Non-pigmented ciliary epithelial cell (primary cell): ENCODE measurements at places on chromosomes 12 and 14.

DNA sequence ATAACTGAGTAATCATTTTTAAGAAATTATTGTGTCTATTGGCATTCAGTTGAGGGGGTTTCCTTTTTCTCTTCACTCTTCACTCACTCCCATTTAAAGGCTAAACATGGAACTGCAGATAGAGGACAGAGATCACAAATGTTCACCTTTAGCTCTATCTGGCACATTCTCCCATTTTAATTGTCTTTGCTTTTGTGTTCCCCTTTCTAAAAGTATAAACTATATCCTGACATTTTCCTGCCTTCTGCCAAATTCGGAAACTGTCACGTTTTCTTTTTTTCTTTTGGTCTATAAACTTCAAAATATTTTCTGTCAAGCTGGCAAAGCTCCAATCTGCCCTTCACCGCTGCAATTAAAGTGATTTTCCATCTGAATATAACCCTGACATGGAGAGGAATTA is 219.8 kb upstream of the CDKN3 start:
- DNase-seq = no peak

GRCh38 chr14:91349481-91350074 is 68.0 kb downstream of the CCDC88C start:
- no peak for DNase-seq

GRCh38 chr12:2259369-2259768 is 206.6 kb downstream of the CACNA1C start:
- DNase-seq = no peak

- peak; percentile 18 for DNase-seq
Observed at GRCh38 chr12:112992541-112993398, 14.5 kb downstream of the OAS2 start.

DNA sequence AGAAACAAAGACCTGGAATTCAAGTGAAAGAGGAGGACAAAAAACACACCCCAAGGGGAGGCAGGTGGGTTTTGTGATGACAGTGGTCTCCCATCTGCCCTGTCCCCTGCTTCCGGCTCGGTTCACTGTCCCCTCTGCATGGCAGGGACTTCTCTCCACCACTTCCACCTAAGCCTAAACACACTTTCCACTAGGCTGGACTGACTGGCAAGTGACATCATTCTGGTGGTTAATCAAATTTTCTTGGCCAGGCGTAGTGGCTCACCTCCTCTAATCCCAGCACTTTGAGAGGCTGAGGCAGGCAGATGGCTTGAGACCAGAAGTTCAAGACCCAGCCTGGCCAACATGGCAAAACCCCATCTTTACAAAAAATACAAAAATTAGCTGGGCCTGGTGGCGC is 11.9 kb downstream of the PLEKHG6 start:
- no peak for DNase-seq

DNA sequence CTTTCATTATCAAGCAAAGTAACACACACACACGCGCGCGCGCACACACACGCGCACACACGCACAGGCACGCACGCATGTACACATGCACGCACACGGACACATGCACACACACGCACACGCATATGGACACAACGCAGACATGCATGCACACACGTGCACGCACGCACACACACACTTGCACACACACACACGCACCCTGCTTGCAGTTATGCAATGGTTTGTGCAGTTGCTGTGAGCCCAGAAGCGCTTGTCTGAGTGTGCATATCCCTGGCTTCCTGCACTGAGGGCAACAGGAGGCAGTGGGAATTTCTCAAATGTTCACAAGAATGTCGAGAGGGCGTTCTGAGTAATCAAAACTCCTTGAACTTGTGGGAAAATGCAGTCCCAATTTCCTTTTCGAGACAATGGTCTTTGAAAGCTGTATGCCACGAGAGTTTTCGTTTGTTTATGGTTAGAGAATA is 41.6 kb downstream of the NFKBIA start:
- no peak for DNase-seq

GRCh38 chr12:113086249-113087164 is 30.0 kb downstream of the DTX1 start:
- DNase-seq = no peak

- no peak for DNase-seq
Observed at GRCh38 chr12:11823593-11823992, 174.1 kb downstream of the ETV6 start.

DNA sequence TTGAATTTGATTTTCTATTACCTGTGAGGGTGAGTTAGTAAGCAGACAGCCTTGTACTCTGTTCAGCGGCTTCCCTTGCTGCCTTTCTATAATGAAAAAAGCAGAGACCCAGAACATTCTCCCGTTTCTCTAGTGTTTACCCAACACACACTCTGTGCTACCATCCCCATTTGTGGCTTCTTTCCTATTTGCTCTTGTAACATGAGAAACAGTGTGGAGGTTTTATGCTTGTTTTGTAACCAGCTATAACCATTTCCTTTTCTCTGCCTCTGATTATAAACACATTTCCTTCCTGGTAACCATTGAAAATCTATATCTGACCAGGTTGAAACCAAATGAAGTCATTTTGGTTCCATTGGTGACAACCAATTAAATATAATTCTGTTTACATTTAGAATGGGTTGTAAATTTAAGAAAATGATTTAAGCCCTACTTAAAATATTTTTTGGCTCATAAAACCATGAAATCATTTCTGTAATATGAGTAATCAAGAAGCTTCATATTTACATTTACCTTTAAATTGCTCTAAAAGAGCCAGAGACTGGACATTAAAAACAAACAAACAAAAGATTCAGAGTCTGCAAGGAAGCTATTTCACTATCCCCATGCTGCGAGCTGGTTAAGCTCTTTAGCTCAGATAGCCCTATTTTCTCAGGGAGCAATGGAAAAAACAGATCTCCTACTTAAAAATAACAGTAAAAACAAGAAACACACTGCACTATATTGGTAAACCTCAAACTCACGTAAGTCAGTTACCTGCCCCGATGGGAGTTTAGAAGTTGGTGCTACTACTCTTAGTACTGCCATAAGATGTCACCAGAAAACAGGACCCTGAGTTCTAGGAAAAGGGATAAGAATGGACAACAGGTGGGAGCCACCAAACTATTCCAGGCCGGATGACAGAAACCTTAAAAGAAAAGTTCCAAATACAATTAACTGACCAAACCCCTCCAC is 206.5 kb upstream of the EEA1 start:
- DNase-seq = no peak

- DNase-seq = no peak
Observed at GRCh38 chr12:91065396-91065795, 7.6 kb upstream of the KERA start.

GRCh38 chr14:69460093-69460701 is 24.3 kb upstream of the PLEKHD1 start:
- DNase-seq = peak; percentile 67

GRCh38 chr12:64824500-64825142 is at the start of gene TBC1D30:
TBC1D30 (plus strand) TSS chr12:64824647; CDS start chr12:64824880, 233 bp downstream.
- DNase-seq = no peak

DNA sequence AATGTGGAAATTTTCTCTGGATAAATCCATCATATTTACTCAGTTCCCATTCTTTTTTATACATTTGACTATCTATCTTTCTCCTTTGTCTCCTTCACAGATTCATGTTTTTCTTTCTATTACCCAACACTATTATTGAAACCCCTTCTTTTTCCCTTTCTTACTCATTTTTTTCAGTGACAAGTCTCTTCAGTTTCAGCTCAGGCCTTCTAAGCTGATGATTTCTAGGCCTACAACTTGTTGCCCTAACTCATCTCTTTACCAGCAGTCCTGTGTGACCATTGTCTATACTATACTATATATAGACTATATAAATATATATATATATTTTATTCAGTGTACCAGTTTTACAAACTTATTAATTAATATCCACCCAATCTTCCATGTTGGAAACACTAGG is 31.8 kb downstream of the SLC16A7 start:
- no peak for DNase-seq

DNA sequence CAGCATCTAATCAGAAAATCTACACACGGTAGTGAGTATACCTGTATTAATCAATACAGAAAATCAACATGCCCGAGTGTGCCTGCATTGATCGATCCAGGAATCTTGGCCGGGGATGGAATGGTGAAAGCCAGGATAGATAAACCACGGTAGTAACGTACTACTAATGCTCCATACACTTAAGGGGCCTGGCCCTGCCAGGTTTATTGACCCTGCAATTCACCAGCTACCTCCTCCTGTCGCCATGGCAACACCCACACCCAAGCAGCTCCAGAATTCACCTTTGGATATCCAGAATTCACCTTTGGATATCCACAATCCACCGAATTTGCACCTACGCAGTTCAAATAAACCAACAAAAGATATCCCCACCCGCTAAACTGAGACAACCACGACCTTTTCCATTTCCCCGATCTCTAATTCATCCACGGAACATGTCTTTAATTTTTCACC is 14.8 kb upstream of the CALM1 start:
- DNase-seq = no peak

GRCh38 chr12:106274012-106274411 is 26.2 kb upstream of the CKAP4 start:
- no peak for DNase-seq

GRCh38 chr12:65756956-65757511 is 67.2 kb upstream of the HMGA2 start:
- DNase-seq = no peak

- DNase-seq = no peak
Observed at GRCh38 chr14:100864960-100865681, 38.4 kb downstream of the RTL1 start.

- DNase-seq = peak; percentile 76
Observed at GRCh38 chr12:53561590-53561953, 54.3 kb upstream of the NPFF start.

DNA sequence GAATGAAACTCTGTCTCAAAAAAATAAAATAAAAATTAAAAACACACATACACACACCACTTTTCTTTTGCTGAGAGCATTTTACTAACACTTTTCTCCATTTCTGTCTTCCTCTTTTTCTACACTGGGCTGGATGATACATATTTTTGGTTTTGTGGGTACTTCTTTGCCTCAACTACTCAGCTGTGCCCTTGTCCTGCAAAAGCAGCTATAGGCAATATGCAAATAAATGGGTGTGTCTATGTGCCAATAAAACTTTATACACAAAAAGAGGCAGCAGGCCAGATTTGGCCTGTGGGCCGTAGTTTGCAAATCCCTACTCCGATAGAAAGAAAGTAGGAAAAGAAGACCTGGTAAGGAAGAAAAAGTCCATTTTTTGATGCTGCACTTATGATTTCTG is 6.5 kb downstream of the CLMN start:
- DNase-seq = no peak

GRCh38 chr12:117878605-117879004 is 90.2 kb downstream of the KSR2 start:
- no peak for DNase-seq

DNA sequence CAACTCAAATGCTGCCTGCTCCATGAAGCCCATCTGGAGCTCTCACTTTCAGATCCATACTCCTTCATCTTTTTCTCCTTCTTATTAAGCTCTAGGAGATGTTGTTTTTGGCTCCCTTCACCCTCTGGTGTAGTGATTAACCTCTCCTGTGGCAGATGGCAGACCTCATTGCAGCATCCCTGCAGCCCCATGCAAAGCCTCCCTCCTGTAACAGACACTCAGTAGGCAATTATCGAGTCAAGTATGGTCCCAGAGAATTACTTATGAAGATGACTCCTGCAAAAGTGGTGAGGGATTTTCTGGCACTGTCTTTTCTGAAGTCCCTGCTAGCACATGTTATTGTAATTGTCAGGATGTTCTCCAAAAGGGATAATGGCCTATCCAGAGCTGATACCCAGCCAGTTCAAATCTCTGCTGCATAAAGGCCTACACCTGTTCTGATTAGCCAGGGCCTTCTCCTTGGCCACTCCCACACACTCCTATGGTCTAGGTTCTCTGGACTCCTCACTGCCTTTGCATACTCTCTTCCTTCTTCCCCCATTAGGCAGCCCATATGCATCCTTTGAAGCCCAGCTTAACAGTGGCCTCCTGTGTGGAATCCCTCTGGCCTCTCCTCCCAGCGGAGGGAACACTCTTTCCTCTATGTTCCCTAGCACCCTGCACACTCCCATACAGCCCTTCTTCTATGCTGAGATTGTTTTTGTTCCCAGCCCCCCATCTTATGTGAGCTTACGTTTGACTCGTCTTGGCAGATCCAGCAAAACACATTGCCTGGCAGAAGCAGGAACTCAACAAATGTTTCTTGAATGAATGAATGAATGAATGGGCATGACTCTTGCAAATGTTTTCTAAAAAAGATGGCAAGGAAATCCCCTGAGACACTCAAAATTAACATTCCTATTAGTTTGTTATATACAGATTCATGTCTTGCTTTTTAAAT is 43.9 kb upstream of the MDM1 start:
- DNase-seq = no peak

- no peak for DNase-seq
Observed at GRCh38 chr14:85057221-85057620, 472.7 kb upstream of the FLRT2 start.

GRCh38 chr14:99230208-99231151 is 41.5 kb downstream of the BCL11B start:
- DNase-seq = no peak

DNA sequence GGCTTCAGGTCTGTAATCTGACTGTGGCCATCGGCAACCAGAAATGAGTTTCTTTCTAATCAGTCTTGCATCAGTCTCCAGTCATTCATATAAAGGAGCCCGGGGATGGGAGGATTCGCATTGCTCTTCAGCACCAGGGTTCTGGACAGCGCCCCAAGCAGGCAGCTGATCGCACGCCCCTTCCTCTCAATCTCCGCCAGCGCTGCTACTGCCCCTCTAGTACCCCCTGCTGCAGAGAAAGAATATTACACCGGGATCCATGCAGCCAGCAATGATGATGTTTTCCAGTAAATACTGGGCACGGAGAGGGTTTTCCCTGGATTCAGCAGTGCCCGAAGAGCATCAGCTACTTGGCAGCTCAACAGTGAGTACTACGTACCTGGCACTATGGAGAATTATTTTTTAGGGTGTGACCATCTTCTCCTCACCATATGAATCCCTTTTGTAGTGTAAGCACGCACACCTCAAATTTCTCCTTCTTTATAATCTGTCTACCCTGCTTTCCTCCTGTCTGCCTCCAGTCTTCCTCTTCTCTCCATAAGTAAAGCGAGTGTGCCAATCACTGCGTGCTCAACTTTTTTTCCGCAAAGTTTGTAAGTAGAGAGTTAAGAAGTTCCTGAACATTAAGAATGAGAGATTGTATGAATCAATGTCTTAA is at the start of gene TPH2:
TPH2 (plus strand) TSS at position 118 of the 658 bp plus-strand sequence; CDS start at position 260, 142 bp downstream.
- DNase-seq = no peak
